ENCODE measurements at places on chromosomes 3 and 15.

- no peak for DNase-seq
Observed at GRCh38 chr3:181718987-181719911, 7.5 kb downstream of the SOX2 start.

- no peak for DNase-seq
Observed at GRCh38 chr3:127512256-127512655, 78.3 kb downstream of the TPRA1 start.

- DNase-seq, result no peak
Observed at GRCh38 chr3:21170964-21171363, 580.0 kb downstream of the ZNF385D start.

DNA sequence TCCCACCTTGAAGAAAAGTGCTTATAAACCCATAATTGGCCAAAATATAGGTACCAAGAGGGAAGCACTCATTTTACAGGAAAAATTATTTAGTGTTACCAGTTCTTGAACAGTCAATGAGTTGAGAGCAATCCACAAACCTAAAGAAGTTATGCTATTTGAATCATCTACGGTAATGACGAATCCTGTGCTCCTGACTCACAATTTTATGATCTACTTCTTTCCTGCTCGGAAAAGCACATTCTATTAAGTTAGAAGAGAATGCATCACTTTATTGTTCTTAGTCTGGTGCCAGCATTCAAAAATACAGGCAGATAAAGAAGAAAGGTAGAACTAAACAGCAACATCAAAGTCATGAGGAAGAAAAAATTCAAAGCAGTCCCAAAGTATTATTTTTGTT lies 33.2 kb downstream of the CHRM5 start:
- DNase-seq, result no peak

- DNase-seq, result no peak
Observed at GRCh38 chr15:101329309-101329863, 34.3 kb upstream of the SNRPA1 start.

DNA sequence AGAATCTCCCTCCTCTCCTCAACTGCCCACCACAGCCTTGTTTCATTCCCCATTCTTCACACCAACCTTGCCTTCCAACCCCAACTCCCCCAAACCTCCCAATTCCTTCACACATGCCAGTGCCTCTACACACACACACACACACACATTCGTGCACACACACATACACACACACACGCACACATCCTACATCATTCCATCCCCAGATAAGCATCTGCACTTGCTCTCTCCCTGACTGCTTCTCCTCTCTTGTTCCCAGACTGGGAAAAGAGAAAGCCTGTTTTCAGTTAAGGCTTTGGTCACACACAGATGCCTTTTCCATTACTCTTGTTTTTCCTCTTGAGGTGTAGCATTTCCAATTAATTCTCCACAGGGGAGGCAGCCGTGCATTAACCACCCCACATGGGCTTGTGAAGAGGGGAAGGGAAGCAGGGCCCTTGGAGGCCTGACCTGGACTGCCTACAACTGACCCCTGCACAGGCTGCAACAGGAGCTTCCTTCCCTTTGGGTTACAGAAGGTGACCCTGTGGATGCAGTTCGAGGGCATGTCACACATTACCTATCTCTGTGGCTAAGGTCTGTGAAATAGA lies 32.0 kb upstream of the BOC start:
- no peak for DNase-seq

GRCh38 chr3:189981668-189982067 lies 139.0 kb downstream of the P3H2 start:
- DNase-seq, result no peak

GRCh38 chr3:10303785-10304184 lies 11.0 kb upstream of the GHRL start:
- no peak for DNase-seq
